ENCODE measurements at places on chromosomes 13 and 19.

DNA sequence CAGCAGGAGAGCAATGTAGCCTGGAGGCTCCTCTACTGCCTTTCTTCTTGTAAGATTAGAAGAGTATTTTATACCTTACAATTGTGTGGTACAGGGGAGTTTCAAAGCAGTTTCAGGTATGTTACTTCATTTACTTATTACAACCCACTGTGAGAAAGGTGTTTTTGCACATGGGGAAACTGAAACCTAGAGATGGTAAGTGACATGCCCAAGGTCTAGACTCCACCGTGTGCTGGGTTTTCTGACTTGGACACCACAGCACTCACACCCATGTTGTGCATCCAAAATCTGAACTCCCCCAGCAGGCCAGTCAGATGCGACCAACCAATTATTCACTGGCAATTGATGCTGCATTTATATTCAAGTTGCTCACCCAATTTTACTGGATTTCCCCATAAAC is 22.8 kb downstream of the ERICH6B start:
- no peak for DNase-seq

GRCh38 chr19:30215248-30215647 is 156.9 kb upstream of the ZNF536 start:
- DNase-seq, result no peak

DNA sequence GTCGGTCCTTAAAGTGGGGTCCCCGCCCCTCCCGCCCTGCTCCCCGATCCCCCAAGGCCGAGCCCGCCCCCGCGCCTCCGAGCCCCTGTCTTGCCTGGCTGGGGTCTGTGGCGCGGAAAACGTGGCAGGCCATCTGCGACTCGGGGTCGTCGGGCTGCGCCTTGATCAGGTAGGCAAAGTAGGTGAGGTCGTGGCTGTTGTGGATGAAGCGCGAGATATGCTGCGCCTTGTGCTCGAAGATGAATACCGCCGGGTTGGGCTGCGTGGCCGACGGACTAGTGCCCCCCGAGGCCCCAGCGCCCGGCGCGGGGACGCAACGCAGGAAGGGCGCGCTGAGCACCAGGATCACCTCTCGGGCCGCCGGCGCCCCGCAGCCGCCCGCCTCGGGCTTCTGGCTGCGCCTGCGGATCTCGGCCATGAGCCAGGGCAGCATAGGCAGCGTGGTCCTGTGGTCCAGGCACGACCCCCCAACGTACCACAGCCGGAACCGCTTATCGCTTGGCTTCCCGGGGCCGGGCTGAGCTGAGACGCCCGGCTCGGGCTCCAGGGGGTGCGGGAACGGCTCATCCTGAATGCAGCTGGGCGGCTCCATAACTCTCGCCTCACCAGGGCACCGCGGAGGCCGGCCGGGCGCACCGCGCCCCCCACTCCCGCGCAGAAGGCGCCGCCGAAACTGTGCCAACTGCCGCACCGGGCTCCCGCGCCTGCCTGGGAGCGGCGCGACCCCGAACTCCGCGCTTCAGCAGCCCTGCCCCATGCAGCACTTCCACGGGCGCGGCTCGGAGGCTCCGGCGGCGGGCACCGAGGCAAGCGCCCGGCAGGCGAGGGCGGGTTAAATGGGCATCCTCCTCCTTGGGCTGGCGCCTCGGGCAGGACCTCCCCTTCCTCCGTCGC is 546 bp downstream of the TBC1D4 start:
- DNase-seq, result peak; percentile 84

GRCh38 chr13:39894586-39894985 is 239.1 kb downstream of the COG6 start:
- DNase-seq, result no peak

DNA sequence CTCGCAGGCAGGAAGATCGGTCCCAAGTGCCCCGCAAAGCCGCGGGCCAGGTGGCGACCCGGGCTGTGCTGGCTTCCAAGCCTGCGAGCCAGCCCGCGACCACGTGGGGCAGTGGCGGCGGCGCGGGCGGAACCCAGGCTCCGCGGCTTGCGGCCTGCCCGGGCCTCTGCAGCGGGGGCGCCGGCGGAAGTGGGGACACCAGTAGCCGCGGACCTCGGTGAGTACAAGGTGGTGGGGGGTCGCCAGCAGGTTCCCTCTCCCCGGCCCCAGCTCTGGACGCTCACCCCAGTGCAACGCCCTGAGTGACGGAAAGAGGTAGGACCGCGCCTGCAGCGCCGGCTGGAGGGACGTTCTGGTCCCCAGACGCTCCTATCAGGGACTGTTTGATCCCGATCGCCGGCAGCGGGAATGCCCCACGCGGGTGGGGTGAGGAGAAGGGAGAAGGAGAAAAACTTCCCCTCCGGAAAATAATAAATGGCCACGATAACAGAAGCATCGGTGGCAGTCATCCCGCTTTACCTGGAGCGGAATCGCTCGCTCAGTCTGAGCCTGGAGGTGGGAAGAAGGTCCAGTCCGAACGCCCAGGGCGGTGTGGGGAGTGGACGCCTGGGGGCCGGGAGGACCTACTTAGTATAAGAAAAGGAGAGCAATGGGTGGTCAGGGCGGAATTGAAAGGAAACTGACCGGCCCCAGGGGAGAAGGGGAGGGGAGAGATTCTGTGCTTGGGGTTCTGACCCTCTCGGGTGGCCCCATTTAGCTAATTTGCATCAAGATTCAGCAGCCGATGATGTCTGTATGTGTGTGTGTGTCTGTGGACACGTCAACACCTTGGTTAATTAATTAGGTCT is at the start of gene GEMIN7:
Gene GEMIN7, plus strand, starts transcription at position 198 of the 848 bp plus-strand sequence. CDS start 10,855 bp downstream, outside the sequence.
- peak; percentile 90 for DNase-seq

- DNase-seq, result no peak
Observed at GRCh38 chr13:77345150-77345780, 18.4 kb upstream of the MYCBP2 start.

- DNase-seq, result no peak
Observed at GRCh38 chr19:8988204-8988603, 22.0 kb downstream of the MUC16 start.

DNA sequence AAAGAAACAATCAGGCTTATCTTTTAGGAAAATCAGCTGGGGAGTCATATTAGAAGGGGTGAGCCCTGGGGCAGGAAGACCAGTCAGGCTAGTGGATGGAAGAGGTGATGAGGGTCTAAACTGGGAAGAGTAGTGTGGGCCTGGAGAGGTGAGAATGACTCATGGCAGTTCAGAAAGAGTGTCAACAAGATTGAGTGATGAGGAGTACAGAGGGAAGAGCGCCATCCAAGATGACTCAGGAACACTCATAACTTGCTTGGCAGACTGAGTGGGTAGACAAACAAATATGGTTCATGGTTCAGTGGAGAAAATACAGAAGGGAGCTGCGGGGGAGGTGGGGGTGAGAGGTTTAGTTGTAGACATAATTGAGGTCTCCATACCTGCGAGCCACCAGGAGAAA is 17.3 kb upstream of the CLDN10 start:
- no peak for DNase-seq

- DNase-seq, result no peak
Observed at GRCh38 chr13:49998714-49999624, 2.1 kb downstream of the TRIM13 start.

- DNase-seq, result no peak
Observed at GRCh38 chr19:11843722-11844121, 4.8 kb upstream of the ZNF439 start.

DNA sequence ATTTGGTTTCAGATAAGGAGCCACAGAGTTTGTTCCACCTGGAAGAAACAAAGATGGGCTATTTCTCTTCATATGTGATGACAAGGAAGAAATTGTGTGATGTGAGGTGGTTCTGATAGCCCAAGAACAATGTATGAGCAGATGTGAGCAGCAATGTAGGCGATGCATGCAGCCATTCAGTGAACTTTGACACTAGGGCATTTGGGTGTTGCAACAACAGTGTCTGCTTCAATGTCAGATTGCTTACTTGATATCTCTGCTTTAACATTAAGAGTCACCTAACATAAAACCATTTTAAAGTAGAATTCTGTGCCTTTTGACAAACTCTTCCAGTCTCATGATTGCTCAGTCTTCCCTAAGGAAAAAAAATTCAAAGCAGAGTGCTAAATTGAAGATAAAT is 865.4 kb downstream of the SLITRK6 start:
- no peak for DNase-seq

DNA sequence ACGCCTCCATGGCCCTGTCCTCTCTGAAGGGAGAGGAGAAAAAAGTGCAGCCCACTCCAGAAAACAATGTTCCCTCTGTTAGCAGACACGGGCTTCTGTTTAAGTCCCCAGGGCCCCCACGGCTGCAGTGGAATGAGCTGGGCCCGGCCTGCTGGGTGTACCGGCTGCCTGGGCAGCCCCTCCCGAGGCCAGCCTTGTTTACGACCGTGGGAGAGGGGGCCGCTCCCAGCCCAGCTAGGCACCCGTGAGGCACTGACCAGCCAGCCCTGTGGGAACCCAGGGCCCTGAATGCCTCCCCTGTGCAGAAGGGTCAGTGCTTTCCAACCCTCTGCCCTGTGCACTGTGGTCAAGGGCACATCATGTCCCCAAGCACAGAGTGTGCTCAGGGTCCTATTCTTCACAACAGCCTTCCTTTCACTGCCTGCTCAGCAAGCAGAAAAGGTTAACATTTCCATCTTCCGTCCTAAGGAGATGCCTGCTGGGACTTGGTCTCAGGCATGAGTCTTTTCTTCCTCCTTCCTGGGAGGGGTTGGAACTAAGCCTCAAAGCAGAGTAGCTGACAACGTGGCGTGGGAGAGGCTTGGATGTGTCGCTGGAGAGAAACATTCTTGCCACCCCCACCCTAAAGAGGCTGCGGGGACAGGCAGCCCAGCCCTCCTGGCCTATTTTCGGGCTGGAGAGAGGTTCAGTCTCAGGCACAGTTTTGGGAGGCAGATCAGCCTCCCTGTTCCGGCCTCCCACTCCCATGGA is 90.1 kb downstream of the RGCC start:
- peak; percentile 51 for DNase-seq

DNA sequence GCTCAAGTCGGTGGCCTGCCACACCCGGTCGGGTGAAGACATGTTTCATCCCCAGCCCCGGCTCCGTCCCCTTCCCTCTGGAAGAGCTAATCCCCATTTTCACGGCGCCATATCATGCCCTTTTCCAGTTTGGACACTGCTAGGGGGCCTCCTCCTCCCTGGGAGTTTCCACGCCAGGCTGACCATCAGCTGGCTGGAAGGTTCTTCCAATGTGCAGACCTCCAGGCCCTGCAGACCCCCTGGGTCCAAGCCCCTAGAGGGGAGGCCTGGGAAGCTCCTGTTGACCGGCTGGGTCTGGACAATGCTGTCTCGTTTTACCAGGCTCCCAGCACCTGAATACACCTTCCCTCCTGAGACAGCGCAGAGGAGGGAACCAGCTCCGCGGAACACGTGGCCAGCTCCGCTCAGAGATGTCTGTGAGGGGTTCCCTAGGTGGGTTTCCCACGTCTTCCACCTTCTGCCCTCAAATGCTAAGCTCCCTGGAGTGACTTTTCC is 44.7 kb upstream of the RANBP3 start:
- DNase-seq, result no peak

GRCh38 chr19:12166626-12167025 is 3.7 kb downstream of the ZNF136 start:
- no peak for DNase-seq

- DNase-seq, result no peak
Observed at GRCh38 chr13:26497968-26498511, 59.4 kb upstream of the WASF3 start.

DNA sequence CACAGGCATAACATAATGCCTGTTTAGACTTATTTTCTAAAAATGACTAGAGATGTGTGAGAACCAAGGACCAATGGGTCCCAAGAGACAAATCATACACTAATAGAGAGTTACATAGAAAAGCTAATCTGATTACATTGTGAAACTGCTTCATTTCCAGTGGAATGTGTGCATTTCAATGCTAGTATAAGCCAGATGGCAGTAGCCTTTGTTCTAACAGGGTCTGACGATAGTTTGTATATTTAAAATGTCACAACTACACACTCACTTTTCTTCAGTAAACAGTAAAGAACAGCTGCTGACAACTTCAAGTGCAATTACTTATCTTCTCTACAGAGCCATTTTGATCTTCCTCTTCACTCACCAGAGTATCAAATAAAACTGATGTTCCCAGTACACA is 4.3 kb upstream of the SLITRK5 start:
- no peak for DNase-seq

- DNase-seq, result peak; percentile 94
Observed at GRCh38 chr19:46944918-46945628, 74.6 kb upstream of the NPAS1 start.

DNA sequence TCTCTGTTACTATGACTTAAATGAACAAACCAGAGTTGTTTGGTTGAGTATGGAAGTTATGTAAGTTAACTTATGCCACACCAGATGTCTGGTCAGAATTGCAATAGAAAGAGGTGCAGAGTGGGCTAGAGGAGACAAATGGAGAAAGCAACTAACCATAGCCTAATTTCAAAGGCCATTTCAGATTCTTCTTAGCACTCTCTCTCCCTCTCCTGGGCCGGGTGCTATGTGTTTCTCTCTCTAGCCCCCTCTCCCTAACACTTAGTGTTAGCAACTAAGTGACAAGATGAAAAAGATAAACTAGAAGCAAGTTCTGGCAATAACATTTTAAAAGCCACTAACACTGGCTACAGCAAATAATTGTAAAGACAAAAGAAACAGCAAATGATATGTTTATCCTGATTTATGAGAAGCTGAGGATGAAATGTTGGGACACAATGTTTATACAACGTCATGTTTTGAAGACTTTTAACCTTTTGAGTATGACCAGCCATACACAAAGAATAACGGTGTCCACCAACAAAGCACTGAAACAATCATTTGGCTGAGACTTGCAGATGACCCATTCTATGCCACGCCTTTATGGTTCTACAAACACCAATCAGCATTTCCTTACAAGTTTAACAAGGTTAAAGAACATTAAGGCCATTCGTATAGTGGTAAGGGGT is 18.6 kb downstream of the SERPINE3 start:
- no peak for DNase-seq

- DNase-seq, result peak; percentile 50
Observed at GRCh38 chr19:10270616-10271394, at the start of gene ICAM1. Gene ICAM1, plus strand, starts transcription at chr19:10271120. Its CDS starts 40 bp downstream, at chr19:10271160.

- DNase-seq, result no peak
Observed at GRCh38 chr19:5268801-5269200, 71.8 kb downstream of the PTPRS start.

DNA sequence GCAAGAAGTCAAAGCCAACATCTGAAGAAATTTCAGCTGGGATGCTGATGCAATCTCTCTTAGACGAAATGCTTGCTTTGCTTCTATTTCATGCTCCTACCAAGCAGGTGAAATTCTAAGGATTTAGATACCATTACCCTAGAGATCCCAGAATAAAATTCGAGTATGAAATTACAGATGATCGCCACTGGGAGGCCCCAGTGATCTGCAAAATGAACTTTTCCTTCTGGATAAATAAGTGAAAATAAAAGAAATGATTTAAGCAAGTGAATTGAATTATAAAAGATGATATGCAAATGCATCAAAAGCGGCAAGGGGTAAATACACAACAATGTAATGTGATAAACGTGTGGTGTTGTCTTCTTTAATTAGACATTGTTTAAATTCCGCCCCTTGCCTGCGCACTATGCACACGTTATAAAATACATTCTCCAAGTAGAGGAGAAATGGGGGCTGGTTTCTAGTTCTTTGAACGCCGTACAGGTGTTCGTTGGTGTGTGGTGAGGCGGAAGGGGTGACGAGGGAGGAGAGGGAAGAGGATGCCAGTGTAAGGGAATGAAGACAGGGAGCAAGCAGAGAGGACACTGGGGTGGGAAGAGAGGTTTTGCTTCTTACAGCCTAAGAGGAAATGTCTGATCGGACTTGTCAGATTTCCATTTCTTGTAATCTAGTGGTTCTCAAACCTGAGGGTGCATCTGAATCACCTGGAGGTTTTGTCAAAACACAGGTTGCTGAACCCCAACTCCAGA is 58.0 kb downstream of the ERCC5 start:
- DNase-seq, result peak; percentile 59

All from eye (tissue), 1 donor.